Effector memory CD8-positive, alpha-beta T cell (primary cell): ENCODE measurements at places on chromosomes 13 and 19.

GRCh38 chr13:79271616-79272015 is 134.4 kb downstream of the RBM26 start:
- no peak for DNase-seq

DNA sequence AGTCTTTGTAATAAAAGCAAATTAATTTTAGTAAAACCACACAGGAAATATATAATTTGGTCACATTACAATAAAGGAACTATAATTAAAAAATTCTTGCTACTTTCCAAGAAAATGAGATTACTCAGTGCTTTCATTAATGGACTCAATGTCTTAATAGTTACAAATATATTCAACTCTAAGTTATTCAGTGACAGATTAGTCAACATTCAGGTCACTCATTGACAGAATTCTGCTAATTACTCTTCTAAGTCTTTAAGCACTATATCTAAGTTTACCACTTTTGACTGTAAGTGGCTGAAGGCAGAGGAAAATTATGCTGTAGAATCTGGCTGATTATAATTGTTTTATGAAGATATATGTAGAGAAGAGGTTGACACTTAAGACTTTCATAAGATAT is 1365.0 kb downstream of the EFNB2 start:
- DNase-seq: no peak

DNA sequence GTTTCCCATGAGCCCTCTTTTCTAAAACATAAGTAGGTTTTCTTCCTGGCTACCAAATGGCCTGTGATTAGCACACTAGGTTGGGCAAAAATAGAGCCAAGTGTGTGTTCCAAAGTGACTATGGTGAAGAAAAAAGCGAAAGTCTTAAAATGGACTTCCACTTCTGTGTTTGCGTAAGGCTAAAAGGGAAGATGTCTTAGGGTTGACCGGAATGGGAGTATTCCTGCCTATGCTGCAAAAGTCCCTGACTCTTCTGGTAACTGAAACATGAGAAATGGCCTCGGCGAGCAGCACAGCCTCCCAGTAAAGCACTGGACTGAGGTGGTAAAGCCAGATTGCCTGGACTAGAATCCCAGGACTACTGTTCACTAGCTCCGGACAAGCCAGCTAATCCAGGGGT is 2.4 kb upstream of the FPR1 start:
- no peak for DNase-seq

- peak; percentile 59 for DNase-seq
Observed at GRCh38 chr19:19460761-19461265, 54.5 kb downstream of the TSSK6 start.

- DNase-seq: no peak
Observed at GRCh38 chr19:29485293-29485692, 40.5 kb upstream of the VSTM2B start.

- DNase-seq: no peak
Observed at GRCh38 chr19:27741236-27741635, 1471.7 kb downstream of the UQCRFS1 start.

DNA sequence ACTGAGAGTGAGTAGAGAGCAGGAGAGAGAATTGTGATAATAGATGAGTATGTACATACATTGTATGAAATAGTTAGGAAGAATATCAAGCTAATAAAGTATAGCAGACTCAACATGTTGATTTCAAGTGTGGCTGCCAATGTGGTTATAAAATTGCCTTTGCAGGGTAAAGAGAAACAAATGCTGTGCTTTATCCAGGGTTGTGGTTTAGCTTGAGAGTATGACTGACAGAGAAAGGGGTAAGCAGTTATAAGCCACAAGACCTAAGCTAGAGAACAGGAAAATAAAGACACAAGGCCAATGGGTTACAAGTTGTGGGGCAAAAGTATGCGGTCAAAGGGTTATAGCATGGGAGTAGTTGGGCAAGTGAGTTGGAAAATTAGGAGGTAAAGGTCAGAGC is 1217.5 kb downstream of the DIAPH3 start:
- no peak for DNase-seq

- peak; percentile 91 for DNase-seq
Observed at GRCh38 chr13:49792550-49793324, at the start of gene KPNA3. Gene KPNA3 (minus strand): TSS chr13:49792682. CDS start chr13:49792506, 176 bp downstream.

- no peak for DNase-seq
Observed at GRCh38 chr13:22961835-22962537, 218.8 kb upstream of the SGCG start.

GRCh38 chr13:93900731-93901130 is 578.8 kb downstream of the DCT start:
- no peak for DNase-seq

GRCh38 chr13:40969169-40969901 is 49.8 kb downstream of the ELF1 start:
- DNase-seq: no peak

- DNase-seq: peak; percentile 87
Observed at GRCh38 chr19:19531951-19532805, 3.5 kb downstream of the YJEFN3 start.

DNA sequence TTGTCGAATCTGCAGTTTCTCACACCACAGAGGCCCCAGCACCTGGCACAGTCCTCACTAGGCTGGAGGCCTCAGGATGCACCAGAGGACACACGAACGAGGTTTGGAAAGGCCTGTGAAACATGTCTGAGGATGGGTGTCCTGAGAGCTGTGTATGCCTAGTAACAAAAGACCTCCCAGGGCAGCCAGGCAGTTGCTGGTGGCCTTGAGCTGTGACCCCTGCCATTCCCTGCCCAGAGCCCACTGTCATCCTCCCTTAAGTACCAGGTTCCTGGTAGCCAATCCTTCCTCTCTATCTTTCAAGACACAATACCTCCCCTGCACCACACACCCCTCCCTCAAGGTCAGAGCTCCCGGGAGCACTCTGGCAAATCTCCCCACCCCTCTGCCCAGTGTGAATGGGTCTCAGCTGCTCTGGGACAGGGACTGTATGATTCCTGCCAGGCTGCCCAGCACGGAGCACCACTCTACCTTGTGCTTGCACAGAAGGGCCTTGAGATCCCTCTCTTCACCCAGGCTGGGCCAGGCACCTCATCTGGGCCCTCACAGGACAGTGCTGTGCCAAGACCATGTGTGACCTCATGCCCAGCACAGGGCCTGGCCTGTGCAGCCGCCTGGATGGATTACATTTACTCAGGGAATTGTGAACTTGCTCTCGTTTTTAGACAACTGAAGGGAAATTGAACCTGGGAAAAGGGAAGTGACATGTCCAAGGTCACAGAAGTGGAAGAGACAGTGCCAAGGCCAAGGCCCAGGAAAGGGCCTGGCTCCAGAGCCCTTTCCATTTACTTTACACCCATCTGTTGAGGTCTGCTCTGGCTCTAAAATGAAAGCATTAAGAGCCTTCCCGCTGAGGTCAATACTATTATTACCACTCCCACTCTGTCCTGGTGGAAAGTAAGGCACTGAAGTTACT is 2.2 kb downstream of the ZNF787 start:
- no peak for DNase-seq

GRCh38 chr13:101144808-101145419 is 271.4 kb downstream of the NALCN start:
- peak; percentile 16 for DNase-seq

GRCh38 chr19:13231663-13232062 is 81.5 kb downstream of the IER2 start:
- DNase-seq: no peak

- no peak for DNase-seq
Observed at GRCh38 chr13:36275190-36276002, 22.2 kb downstream of the CCDC169 start.

GRCh38 chr19:49666120-49666444 is 349 bp downstream of the BCL2L12 start:
- DNase-seq: no peak

DNA sequence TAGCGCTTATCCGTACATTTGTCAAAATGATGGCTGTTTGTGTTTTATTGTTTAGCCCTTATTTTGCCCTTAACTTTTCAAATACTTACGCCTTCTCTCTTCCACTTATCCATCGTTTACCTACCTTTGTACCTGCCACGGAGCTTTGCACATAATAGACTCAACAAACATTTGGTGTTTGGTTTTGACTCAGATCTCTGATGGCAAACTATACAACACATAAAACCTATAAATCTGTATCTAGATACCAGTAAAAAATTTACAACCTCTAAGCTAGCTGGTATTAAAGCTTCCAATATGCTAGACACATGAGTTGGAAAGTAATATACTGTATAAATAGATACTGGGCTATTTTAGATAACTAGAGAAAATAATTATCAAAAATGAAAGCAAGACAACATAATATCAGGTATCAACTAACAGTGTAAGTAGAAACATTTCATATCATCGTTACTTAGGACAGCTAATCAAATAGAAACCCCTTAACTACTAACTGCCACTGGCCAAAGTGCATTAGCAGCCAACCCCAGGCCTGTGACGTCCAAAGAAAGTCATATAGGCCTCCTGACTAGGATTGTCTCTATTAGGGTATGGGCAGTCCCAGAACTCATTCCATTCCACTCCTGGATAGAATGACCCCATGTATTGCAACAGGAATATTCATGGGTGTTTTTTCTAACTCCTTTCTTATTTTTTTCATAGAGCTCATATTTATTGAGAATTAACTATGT is 53.8 kb downstream of the KCTD12 start:
- DNase-seq: no peak

DNA sequence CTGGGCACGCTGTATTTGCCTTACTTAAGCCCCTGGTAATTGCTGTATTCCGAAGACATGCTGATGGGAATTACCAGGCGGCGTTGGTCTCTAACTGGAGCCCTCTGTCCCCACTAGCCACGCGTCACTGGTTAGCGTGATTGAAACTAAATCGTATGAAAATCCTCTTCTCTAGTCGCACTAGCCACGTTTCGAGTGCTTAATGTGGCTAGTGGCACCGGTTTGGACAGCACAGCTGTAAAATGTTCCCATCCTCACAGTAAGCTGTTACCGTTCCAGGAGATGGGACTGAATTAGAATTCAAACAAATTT is 676 bp downstream of the BRCA2 start:
- peak; percentile 7 for DNase-seq

GRCh38 chr19:641702-642101 is 2.0 kb downstream of the FGF22 start:
- DNase-seq: no peak

- peak; percentile 59 for DNase-seq
Observed at GRCh38 chr19:47032171-47032811, 12.7 kb downstream of the NPAS1 start.

GRCh38 chr19:44700547-44700946 is 1.6 kb downstream of the CEACAM16 start:
- DNase-seq: no peak

- peak; percentile 38 for DNase-seq
Observed at GRCh38 chr13:99028890-99029289, 51.0 kb upstream of the DOCK9 start.

GRCh38 chr19:36488118-36488845 is 1.1 kb downstream of the ZNF566 start:
- DNase-seq: no peak

DNA sequence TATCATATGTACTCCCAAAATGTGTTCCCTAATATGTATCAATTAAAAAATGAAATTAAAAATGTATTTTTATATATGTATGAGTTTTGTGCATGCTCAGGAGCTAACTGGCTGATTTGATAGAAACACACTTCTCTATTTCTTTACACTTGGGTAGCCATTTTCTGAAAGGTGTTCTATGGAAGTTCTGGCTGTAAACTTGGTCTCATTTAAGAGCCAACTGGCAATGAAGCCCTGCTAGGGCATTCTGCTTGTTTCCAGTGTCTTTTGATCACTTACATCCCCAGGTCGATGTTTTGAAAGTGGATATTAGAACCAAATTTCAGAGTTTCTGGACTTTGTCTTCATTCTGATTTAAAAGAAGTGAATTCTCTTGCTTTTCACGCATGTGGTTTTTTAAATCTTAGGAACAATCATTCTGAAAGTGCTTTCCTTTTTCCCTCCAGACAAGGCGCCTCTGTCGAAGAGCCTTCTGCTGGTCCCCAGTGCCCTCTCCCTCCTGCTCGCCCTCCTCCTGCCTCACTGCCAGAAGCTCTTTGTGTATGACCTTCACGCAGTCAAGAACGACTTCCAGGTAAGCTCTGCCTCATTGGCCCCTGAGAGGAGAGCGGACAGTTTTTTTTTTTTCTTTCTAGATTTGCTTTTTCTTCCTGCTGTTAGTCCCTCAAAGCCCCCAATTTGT is 20.1 kb downstream of the GPR18 start:
- no peak for DNase-seq

- DNase-seq: no peak
Observed at GRCh38 chr13:50712881-50713280, 130.6 kb downstream of the DLEU7 start.

DNA sequence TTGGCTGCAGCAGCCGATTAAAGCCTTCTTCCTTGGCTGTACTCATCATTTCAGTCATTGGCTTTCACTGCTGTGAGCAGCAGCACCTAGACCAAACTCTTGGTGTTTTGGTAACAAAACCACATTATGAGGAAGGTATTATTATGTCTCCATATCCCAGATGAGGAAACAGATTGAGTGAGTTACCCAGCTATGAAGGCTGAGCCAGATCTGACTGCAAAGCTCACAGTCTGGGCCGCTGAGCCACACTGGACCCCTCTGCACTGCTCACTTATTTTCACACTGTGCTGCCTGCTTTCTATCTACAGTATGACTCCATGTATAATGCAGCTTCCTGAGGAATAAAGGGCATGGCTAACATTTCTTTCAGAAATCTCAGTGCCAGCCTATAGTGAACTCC is 24.5 kb downstream of the CRYL1 start:
- no peak for DNase-seq

DNA sequence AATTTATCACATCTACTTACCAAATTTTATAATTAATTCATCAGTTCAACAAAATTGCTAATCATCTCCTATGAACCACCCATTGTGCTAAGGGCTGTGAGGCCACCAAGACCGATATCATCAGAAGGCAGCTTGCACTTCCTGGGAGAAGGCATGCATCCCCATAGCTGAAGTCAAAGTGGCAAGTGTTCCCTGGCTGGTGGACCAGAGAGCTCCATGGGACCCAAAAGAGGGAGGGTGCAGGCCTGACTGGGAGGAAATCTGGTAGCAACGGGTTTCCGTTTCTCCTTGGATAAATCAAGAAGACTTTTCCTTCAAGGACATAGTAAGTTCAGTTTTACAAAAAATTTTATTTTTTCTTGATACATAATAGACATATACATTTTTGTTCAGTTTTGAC is 325.2 kb downstream of the FGF9 start:
- DNase-seq: no peak

- no peak for DNase-seq
Observed at GRCh38 chr19:35992907-35993765, 1.9 kb upstream of the SDHAF1 start.

GRCh38 chr13:100789968-100790367 is 115.4 kb upstream of the TMTC4 start:
- no peak for DNase-seq
